ENCODE measurements at places on chromosomes 5 and 9. TPM values are rescaled to one million over a fixed set of nuclear protein-coding genes. Genes with fewer than 3 reads are reported as not detected.

The TRIM32 gene
- total RNA-seq = 7.2 TPM

DNA sequence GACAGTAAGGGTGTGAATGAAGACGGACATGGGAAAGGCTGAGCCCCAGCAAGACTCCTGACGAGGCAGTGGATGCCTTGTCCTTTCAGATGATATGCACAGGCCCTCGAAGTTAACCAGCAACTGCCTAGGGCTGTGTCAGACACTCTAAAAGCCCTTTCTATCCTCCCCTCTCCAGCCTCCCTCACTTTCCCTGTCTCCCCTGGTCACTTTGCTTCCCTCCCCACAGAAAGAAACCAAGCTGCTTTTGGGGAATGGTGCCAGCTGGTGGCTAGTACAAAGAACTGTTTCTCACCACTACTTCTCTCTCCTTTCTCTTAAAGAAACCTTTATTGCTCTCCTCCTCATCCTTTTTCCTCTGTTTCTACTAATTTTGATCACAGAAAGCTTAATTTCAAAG is 21.4 kb downstream of the LHFPL2 start:
- peaks cover 6% of the 10 kb centered on the region for H3K4me1 ChIP-seq
- no peak overlapping the region for H3K4me3 ChIP-seq
- H3K27me3 ChIP-seq = no peaks in the 10 kb centered on the region
- H3K27ac ChIP-seq = no peak overlapping the region

DNA sequence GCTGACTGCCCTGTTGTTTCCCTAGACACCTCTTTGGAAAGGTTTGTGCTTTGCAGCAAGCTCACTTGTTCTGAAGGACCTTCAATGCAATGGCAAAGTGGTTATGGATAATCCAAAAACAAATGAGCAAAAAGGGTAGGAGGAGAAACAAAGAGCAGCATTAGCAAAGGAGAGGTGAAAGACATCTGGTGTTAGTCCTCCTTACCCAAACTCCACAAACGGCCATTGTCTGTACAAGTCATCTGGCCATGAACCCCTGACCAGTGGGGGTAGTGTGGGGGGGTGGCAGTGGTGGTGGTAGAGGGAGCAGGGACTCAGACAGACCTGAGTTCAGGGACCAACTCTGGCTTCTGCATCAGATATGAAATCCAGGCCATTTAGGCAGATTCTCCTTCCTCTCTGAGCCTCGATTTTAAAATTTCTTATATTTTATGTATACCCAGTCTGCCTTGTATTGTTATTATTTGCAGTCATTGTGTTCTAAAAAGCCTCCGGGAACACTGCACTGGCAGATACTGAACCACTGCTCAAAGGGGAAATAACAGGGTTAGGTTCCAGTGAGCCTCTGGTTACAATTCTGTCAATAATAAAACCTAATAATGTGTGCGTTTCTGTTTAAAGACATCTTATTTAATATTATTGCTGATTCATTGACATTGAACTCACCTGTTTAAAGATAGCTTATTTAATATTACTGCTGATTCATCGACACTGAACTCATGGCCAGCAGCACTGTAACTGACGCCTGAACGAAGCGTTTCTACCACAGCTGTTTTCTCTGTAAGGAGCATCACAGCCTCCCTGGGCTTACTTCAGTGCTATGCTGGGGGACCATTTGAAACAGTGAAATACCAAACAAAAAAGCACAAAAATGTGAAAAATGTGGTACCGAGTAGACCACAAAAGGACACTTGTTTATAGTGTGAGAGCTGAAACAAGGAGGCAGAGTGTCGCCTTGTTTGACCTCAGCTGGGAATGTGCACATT is 156.0 kb downstream of the SEC61B start:
- H3K4me1 ChIP-seq = no peaks in the 10 kb centered on the region
- H3K4me3 ChIP-seq = no peak overlapping the region
- DNase-seq = no peak
- H3K27me3 ChIP-seq = peaks cover 11% of the 10 kb centered on the region
- H3K36me3 ChIP-seq = no peaks in the 10 kb centered on the region

- no peak for DNase-seq
- no peaks in the 10 kb centered on the region for H3K36me3 ChIP-seq
- H3K4me3 ChIP-seq = peak overlapping the region; percentile 57
- H3K4me1 ChIP-seq = no peaks in the 10 kb centered on the region
- H3K27ac ChIP-seq = peak overlapping the region; percentile 47
Measured at GRCh38 chr5:90020575-90021538, 388.7 kb downstream of the CETN3 start.
